ENCODE measurements at places on chromosomes 3 and 15.

- no peak for DNase-seq
These were observed 440.0 kb downstream of the TUSC7 start for GRCh38 chr3:117149584-117149983.

DNA sequence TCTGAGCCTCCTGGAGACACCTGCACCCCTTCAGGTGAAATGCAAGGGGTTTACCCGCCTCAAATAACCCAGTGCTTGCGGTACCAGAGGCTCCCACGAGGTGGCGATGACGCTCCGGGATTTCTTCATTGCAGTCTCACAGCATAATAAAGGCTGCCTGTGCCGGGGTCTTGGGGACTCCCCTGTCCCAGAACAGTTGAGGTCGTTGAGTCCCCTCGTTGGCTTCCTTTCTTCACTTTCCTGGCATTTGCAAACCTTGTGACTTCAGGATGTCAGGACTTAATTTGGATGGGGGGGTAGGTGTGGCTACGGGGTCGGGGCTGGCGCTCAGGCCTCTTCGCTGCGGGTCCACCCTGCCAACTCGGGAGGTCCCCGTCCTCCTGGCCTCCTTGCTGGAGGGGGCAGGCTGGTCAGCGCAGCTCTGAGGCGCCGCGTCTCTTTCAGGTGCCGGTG lies 1.3 kb downstream of the GNAT1 start:
- peak; percentile 78 for DNase-seq

DNA sequence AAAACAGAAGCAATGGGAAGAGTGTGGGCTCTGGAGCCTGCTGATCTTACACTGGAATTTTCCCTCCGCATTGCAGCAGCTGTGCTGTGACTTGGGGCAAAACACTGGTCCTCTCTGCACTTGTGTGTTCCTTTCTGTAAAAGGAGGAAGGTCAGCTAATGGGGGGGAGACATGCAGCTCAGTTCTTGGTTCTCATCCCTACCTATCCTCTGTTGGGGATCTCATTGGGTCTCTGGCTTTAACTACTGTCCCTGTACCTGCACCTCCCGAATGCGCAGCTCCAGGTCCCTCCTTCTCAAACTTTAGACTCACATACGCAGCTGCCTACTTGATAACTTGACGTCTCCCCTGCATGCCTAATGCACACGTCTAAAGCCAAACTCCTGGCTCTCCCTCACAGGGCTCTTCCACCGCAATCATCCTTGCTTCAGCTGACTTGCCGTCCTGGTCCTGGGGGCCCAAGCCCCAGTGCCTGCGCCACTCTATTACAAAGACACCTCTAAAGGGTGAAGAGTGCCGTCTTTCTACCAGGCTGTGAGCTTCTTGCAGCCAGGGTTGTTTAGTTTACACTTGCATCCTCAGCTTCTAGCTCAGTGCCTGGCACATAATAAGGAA lies 5.9 kb upstream of the TMEM44 start:
- DNase-seq = no peak

- DNase-seq = peak; percentile 26
These were observed 82.0 kb upstream of the LRIG1 start for GRCh38 chr3:66582721-66583423.

DNA sequence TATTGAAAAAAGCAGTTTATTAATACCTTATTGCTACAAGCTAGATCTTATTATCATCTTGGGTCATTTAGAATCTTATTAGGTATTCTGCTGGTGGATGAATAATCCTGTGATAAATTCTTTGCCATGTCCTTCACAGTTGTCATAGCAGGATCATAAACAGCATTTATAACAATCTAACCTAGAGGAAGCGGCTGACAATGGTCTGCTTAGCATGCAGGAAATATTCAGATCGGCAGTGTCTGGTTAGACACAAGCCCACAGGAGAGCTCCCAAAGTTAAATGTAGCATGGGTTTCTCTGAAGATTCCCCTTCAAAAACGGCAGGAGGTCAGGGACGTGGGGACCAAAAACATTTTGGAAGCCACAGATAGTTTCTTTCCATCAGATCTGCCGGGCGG lies 179.3 kb downstream of the FOXB1 start:
- no peak for DNase-seq

DNA sequence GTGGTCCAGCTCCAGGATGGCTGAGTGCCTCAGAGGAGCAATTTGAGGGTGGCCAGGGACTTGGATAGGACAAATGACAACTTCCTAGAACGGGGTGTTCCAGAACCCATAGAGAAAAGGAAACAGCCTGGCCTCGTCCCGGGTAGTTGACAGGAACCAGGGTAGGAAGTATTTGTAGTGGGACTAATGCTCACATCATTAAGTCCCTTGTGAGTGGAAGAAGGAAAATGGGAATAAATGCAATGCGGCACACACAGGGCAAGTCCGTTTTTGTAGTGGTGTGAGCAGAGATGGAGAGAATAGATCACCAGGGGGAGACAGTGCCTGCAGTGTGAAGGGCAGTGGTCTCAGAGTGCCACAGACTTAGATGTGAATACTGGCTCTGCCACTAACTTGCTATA lies 19.6 kb downstream of the TIMP4 start:
- DNase-seq = no peak

DNA sequence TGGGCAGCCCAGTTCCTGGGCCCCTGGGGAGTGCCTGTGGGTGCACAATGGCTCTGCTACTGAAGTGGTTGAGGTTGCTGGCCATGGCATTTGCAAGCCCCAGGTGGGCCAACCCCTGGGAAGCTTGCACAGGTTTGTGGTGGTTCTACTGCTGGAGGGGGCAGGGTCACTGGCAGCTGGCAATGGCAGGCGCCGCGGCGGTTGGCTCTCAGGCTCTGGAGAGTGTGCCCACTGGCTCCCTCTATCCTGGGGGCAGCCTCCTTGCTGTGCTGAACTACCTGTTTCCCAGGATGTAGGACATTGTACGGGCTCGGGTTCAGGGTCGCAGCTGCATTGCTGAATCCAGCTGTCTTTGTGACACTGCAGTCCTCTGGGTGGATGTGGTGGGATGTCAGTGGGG lies 180.2 kb upstream of the HES1 start:
- DNase-seq = no peak

DNA sequence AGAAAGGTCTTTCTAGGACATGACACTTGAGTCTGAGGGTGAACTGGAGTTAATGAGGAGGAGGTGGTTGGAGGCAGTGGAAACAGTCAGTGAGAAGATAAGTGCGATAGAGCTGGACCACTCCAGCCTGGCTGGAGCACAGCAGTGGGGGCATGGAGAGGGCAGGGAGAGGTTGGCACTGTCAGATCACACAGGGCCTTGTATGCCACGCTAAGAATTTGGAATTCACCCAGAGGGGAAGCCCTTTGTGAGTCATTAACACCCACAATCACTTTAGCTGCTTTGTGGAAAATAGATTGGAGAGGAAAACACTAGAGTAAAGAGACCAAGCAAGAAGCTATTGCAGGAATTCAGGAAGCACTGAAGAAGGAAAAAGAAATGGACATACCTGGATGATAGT lies 83.3 kb downstream of the ZNF621 start:
- DNase-seq = no peak

DNA sequence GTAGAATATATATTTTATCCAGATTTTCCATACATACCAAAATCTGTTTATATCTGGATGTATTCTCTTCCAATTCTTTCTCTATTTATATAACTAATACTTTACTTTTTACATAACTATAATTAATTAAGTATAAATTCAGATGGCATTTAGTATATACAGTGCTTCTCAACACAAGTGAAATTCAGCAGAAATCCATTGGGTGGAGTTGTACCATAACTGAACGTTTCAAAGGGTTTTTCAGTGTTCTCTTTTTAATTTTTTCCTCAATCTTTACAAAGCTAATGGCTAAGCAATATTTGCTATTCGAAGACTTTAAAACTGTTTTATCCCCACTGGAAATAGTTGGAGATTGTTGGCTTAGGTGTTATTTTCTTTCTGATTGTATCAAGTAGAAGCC lies 13.9 kb upstream of the ZBBX start:
- no peak for DNase-seq

DNA sequence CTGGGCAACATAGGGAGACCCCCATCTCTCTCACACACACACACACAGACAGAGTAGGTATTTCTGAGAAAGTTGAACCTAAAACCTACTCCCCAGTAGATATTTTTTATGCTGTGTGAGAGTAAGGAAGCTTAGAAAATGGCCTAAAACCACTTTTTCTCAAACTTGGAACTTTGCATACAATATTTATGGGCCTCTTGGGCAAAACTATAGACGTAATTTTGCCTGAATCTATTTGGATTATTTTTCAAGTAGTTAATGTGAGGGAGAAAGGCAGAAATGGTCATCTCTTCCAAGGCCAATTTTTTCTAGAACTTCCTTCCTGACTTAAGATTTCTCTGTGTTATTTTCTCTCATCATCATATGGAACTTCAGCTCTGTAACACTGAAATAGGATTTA lies 81.7 kb downstream of the ZNF609 start:
- DNase-seq = no peak

Measured in effector CD4-positive, alpha-beta T cell (primary cell).